ENCODE measurements at places on chromosomes 5 and 9.
A peak's percentile ranks its signal among the peaks of the same experiment; 100 is the strongest.

DNA sequence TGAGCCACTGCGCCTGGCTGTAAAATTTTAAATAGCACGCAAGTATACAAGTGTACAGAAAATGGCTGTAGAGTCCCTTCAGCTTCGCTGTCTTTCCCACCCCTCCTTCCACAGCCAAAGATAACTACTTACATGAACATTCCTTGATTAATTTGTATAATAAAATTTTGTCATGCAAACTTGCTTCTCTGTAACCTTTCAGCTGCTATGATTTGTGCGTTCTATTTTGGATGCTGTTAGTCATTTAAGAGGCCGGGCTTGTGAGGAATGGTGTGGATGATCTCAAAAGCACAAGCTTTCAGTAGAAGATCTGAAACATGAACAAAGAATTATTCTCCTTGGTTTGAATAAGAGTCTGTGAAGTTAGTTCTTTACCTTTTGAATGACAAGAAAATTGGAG lies 115.0 kb upstream of the TLE1 start:
- DNase-seq: no peak

DNA sequence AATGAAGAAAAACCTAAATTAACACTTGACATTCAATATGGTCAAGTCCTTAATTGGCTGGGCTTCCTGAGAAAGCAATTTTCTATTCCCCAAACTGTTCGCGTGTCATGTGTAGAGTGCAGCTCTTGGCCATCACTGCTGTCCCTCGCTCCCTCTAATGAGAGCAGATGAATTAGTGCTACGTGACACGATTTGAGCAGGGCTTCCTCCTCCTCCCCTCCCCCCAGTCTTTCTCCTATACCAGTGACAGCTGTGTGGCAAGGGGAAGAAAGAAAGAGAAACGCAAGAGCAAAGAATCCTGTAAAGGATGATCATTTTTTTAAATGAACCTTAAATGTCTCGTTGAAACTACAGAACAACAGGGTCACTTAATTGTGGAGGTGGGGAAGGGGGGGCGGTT lies 159.6 kb downstream of the BNC2 start:
- no peak for DNase-seq

- DNase-seq: no peak
Measured at GRCh38 chr5:109083937-109084336, 325.8 kb downstream of the PJA2 start.

DNA sequence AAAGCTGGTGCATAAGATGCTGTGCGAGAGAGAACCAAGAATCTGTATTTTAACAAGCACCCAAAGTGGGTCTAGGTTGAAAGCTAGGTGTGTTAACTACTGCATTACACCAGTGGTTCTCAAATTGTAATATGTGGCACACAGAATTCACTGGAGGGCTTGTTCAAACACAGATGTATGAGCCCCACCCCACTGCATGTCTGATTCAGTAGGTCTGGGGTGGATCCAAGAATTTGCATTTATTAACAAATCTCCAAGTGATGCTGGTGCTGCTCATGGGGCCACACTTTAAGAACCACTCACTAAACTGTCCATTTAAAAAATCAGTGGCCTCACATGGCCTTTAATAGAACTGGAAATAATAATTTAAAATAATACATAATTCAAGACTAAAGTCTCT lies 40.4 kb downstream of the LPAR1 start:
- no peak for DNase-seq

GRCh38 chr5:4372481-4372880 lies 767.6 kb upstream of the ADAMTS16 start:
- no peak for DNase-seq

DNA sequence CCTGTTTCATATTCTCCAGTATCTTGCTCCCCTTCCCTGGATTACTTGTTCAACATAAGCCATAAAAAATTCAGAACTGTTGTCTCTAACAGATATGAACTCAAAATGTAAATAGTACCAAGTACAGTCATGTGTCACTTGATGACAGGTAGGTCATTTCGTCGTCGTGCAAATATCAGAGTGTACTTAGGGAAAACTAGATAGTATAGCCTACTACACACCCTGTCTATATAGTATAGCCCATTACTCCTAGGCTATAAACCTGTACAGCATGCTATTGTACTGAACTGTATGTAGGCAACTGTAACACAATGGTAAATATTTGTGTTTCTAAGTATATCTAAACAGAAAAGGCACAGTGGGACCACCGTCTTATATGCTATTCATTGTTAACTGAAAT lies 39.1 kb downstream of the SMIM15 start:
- DNase-seq: no peak

GRCh38 chr9:33445389-33446239 lies 1.8 kb downstream of the AQP3 start:
- DNase-seq: no peak

DNA sequence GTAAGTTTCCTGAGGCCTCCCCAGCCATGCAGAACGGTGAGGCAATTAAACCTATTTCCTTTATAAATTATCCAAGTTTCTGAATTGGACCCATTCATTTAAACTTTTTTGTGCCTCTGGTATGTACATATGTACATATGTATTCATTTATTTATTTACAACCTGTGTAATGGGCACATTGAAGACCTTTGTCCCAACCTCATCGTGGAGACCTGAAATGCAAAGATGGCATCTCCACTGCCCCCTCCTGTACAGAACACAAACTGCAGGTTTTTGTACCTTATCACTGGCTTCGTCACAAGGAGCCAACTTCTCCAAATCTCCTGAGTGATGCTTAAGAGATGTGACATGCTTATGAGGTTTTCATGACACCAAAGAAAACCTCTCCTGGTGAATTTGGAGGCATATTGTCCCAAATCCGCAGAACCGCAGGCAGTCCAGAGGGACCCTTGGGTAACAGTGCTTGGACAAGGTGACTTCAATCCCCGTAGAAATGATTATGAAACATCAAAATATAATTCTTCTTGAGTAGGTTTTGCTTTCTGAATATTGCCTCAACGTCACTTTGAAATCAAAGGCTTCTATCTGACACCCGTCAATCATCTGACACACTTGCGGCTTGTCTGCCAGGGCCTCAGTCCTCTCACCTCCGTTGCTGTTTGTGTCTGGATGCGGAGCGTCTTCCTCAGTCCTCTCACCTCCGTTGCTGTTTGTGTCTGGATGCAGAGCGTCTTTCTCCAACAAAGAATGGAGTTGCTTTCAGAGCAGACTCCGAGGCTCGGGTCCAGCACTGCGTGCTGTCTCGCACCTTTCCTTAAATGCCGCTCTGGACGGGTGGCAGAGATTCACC lies 135.0 kb upstream of the IRX4 start:
- DNase-seq: no peak

- DNase-seq: no peak
Measured at GRCh38 chr9:91534374-91534773, 110.7 kb upstream of the NFIL3 start.

- no peak for DNase-seq
Measured at GRCh38 chr5:112514111-112514510, 95.0 kb upstream of the EPB41L4A start.

- peak; percentile 30 for DNase-seq
Measured at GRCh38 chr5:159518371-159518770, 188.1 kb upstream of the IL12B start.

GRCh38 chr9:108136656-108137055 lies 647.1 kb upstream of the KLF4 start:
- DNase-seq: no peak

- no peak for DNase-seq
Measured at GRCh38 chr9:104386013-104386412, 118.0 kb upstream of the OR13F1 start.

DNA sequence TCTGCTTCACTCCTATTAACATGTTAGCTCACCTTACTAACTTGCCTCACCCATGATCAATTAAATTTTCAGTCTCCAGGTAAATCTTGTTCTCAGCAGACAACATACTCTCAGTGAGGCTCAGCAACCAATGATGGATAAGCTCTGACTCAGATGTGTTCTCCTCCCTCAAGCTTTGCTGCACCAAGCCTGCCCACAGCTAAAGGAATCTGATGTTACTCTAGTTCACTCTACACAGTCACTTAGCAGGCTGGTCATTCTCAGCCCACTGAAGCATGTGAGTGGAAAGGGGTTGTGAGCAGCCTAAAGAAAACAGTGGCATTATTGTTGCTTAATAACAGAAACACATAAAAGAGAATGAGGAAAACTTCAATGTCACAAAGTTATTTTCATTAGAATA lies 37.3 kb upstream of the CTNND2 start:
- DNase-seq: no peak

GRCh38 chr5:139138809-139139208 lies 59.4 kb downstream of the SIL1 start:
- DNase-seq: no peak

DNA sequence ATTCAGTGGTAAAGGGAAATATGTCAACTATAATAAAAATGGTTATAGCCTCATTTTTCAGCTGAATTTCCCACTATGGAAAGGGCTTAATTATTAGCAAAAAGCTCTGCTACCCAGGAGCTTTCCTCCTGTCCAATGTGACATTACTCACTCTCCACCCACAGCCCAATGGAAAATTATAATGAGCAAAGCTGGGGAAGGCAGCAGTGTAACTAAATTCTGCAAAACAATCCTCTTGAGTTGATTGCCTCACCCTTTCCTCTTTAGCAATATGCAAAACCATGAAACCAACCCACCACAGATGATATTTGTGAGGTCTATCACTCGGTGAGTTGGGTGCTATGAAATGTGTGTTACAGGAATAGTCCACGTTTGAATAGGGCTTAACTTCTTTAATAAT lies 14.0 kb upstream of the PLPPR1 start:
- DNase-seq: no peak

DNA sequence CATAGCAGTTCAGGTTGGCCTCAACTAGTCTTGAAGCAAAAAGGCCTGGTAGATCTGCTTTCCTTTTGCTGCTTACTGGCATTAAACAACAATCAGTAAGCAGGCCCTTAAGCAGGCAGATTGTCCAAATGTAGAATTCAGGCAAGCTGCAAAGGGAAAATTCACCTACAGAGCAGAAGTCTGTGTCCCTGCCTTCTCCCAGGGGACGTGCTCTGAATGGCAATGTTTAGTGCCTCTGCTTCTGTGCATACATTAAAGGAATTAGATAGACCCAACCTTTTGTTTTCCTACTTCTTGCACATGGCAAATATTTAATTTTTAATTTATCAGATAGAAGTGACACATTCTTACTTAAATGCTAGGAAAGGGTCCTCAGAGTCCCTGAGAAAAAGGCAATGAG lies 328.8 kb upstream of the PIK3R1 start:
- no peak for DNase-seq

GRCh38 chr5:54761213-54761701 lies 224.1 kb downstream of the ESM1 start:
- peak; percentile 85 for DNase-seq

GRCh38 chr9:106438928-106439327 lies 424.0 kb upstream of the ZNF462 start:
- DNase-seq: no peak

GRCh38 chr5:15513431-15513830 lies 13.5 kb downstream of the FBXL7 start:
- DNase-seq: no peak

DNA sequence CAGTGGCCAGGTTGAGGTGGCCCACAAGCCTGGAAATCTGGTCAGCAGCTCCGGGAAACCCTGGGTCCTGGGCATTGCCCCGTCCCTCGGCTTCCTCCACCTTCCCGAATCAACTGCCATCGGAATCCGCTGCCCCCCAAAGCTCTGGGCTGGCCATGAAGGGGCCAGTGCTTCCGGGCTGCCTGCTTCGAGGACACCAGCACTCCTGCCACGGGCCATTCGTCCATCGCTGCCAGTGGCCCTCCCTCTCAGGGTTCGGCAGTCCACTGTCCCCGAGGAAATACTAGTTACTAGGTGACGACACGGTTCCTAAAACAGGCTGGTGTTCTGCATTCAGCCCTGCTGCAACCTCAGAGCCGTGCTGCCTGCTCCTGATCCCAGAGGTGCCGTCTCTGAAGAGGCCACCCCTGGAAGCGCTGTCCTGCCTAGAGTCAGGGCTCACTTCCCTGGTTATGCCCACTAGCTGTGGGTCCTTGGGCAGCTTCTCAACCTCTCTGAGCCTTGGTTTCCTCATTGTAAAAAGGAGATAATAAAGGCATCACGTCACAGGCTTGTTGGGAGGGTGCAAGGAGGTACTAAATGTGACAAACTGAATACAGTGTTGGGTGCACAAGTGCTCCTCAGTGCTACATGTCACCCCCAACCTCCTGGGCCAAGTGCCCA lies 3.5 kb upstream of the WDR5 start:
- no peak for DNase-seq

GRCh38 chr5:169192536-169192935 lies 108.4 kb downstream of the SLIT3 start:
- DNase-seq: no peak

DNA sequence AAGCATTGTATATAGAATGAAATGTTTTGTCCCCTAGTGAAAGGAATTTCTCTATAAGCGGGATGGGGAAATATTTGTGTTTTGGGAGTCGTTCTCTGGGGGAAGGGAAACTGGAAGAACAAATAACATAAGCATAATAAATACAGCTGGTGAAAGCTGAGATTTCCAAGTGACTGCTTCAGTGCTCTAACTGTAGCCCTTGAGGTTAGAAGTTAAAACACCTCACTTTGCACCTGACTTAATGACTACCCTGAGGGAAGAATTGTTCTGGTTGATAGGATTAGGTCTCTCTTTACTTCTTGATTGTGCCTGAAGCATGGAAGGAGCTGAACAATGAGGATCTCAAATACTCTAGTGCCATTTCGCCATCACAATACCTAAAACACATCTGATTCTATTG lies 307.4 kb downstream of the MAN2A1 start:
- DNase-seq: no peak
